NCI-H146 (cell line): ENCODE measurements at places on chromosomes 5 and 9.

DNA sequence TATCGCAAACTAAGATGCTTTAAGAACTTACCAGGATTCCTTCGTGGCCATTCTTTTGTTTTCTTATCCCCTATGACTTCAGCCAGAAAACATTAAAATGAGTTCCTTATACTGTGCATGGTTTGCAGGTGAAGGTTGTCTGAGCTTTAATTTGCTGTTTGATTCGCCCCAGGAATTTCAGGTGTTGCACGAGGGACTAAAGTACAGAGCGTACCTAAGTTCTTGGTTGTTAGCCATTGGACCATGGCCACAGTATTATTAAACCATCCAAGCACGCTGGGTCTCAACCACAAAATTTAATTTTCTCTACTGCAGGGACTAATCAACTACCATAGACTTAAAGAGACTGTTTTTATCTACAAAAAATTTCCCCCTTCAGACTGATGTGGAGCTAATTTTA, 208.4 kb upstream of the MPDZ start:
- DNase-seq = no peak

DNA sequence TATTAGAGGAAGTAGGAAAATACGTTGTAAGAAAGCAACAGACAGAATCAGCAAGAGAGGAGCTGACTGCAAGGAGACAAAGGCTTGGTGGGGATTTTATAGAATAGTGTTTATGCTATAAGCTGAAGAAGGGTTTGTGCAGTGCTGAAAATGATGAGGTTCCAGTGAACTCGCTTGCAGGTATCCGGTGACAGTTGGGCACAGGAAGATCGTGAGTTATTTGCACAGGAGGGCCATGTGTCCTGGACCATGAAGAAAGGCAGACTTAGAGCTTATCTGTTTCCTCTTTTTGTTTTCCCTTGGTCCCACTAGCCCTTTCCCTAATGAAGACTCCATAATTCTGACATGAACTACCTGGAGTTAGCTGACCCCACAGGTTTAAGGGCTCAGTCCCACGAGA, 61.4 kb downstream of the NXNL2 start:
- no peak for DNase-seq

DNA sequence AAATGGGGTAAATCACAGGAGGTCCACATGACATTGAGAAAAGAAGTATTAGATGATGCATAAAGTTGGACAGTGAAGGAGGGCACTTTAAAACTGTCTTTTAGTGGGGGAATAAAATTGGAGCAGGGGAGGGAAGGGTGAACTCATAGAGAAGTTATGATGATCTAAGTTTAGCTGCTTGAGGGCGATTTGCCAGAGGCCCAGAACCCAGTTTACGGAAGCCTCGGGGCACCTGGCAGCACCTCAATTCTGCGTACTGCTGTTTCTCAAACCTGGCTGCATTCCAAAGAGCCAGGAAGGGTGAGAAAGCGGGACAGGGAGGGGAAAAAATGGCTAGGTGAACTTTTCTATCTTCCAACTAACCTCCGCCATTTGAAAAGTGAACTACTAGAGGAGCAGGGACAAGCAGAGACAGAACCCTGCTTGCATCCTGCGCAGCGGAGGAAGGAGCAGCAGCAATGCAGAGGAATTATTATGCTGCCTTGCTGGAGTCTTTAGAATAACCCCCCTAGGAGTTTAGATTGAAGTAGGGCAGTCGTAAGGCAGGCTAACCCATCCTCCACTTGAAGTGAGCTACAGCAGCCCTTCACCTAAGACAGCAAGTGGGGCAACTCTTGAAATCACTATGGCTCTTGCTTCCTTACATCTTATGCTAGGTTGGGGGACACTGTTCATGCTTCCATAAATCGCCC, 316.8 kb downstream of the BRINP1 start:
- DNase-seq = no peak

DNA sequence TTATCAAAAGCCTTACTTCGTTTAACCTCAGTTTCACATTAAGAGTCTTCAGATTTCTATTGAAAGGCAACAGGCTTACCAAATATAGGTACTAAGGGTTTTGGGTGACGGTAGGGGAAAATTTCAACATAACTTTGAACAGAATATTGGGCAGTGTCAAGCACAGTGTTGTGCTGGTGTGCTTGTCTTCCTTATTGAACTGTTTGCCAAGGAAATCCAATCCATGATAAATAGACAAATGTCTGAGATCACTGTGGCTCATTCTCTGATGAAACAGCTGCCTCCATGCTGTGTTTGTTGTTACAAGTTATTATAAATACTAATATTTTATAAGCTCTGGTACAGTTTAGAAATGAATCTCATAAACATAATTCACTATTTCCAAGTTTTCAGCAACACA, 730.1 kb downstream of the NR2F1-AS1 start:
- peak; percentile 54 for DNase-seq

GRCh38 chr9:133888809-133889491, 103.2 kb downstream of the VAV2 start:
- no peak for DNase-seq

DNA sequence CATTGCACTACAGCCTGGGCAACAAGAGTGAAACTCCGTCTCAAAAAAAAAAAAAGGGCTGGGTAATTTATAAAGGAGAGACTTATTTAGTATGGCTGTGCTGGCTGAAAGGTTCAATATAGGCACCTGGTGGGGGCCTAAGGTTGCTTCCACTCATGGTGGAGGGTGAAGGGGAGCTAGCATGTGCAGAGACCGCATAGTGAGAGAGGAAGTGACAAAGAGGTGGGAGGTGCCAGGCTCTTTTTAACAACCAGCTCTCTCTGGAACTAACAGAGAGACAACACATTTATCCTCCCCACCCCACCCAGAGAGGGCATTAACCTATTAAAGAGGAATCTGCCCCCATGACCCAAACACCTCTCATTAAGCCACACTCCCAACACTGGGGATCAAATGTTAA, 28.9 kb upstream of the SERINC5 start:
- DNase-seq = no peak

GRCh38 chr5:137566118-137566541, 67.0 kb upstream of the SPOCK1 start:
- no peak for DNase-seq

DNA sequence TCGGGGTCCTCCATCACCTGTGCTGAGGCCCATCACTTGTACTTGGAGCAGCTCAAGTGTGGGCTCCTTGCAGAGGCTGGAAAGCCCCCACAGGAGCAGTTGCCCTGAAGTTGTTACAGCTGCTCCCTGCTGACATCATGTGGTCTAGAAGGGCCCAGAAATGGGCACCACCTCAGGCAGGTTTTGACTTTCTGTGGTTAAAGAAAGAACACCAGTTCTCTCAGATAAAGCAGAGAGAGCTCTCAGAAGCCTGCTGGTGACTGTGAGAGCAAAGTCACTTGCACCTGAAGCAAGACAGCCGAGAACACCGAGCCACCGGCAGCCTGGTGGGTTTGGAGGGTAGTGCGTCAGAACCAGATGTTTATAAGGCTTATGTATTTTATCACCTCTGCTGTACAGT, 70.4 kb downstream of the MVB12B start:
- no peak for DNase-seq

- DNase-seq = no peak
Measured at GRCh38 chr5:169006842-169007790, 293.8 kb downstream of the SLIT3 start.

DNA sequence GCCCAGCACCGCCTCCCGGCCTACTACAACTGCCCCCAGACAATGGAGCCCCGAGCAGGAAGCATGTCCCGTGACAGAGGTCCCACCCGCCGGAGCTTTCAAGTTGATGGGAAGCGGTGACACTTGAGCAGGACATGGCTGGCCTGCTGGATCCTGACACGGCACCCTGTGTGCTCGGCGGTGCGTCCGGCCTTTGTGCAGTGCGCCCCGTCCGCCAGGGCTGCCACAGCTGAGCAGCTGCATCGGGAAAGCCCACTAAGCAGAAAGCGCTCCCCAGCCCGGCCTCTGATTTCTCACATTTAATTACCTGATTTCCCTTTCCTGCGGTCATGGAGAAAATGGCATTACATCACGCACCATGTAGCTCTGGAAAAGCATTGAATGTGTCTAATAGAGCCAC, 611.9 kb downstream of the IRX1 start:
- DNase-seq = no peak

- no peak for DNase-seq
Measured at GRCh38 chr5:142363619-142363963, 38.8 kb upstream of the SPRY4 start.

DNA sequence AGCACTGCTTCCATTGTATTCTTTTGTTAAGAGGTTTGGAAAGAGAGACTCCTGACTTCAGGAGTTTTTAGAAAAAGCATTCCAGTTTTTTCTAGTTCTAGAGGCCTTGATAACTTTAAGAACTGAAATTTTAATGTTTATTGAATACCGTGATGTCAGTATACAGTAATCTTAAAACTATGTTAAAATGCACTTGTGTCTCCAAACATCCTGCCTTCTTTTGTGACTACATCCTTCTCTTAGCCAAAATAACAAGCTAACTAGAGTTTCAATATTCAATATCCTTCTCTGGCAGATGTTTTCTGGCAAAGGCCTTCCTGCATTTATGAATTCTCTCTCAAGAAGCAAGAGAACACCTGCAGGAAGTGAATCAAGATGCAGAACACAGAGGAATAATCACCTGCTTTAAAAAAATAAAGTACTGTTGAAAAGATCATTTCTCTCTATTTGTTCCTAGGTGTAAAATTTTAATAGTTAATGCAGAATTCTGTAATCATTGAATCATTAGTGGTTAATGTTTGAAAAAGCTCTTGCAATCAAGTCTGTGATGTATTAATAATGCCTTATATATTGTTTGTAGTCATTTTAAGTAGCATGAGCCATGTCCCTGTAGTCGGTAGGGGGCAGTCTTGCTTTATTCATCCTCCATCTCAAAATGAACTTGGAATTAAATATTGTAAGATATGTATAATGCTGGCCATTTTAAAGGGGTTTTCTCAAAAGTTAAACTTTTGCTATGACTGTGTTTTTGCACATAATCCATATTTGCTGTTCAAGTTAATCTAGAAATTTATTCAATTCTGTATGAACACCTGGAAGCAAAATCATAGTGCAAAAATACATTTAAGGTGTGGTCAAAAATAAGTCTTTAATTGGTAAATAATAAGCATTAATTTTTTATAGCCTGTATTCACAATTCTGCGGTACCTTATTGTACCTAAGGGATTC, 43.1 kb downstream of the NDFIP1 start:
- peak; percentile 39 for DNase-seq

GRCh38 chr5:173567548-173567947, 48.9 kb downstream of the BOD1 start:
- no peak for DNase-seq

GRCh38 chr9:29150606-29151005, 1577.3 kb upstream of the C9orf72 start:
- DNase-seq = no peak

- no peak for DNase-seq
Measured at GRCh38 chr9:95741631-95742030, 133.9 kb upstream of the ERCC6L2 start.

GRCh38 chr5:143214890-143215289, 188.6 kb downstream of the NR3C1 start:
- no peak for DNase-seq

- DNase-seq = no peak
Measured at GRCh38 chr9:131395157-131396098, 1.5 kb downstream of the PRRC2B start.

DNA sequence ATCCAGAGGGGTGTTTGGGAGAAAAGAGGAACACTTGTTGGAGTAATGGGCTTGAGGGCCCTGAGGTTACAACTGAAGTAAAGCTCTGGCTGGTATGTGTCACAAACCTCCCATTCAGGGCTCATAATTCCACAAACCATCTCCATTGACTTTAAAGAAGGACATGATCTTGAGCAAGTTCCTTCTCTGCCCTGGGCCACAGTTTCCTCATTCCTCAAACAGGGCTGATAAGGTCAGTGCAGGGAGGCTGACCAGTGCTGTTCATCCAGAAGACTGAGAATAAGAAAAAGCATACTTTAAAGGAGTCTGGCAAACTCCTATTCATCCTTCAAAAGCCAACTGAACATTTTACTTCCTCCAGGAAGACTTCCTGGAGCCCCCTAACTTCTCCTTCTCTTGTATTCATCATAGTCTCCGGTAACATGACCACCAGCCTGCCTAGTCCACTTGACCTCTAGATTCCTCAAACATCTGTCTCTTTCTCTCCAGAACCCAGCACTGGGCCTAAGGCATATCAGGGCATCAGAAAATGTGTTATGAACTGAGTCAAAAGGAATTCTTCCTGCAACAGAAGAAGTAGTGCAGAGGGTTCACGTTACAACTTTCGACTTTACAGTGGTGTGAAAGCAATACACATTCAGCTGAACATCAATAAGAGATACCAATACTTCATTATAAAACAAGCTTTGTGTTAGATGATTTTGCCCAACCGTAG, 20.7 kb upstream of the PTPN3 start:
- DNase-seq = no peak

- DNase-seq = no peak
Measured at GRCh38 chr5:62149879-62150278, 156.1 kb upstream of the KIF2A start.

GRCh38 chr5:671459-672328, 21.5 kb downstream of the TPPP start:
- peak; percentile 54 for DNase-seq

GRCh38 chr5:10374046-10375022, 20.8 kb downstream of the MARCHF6 start:
- no peak for DNase-seq

DNA sequence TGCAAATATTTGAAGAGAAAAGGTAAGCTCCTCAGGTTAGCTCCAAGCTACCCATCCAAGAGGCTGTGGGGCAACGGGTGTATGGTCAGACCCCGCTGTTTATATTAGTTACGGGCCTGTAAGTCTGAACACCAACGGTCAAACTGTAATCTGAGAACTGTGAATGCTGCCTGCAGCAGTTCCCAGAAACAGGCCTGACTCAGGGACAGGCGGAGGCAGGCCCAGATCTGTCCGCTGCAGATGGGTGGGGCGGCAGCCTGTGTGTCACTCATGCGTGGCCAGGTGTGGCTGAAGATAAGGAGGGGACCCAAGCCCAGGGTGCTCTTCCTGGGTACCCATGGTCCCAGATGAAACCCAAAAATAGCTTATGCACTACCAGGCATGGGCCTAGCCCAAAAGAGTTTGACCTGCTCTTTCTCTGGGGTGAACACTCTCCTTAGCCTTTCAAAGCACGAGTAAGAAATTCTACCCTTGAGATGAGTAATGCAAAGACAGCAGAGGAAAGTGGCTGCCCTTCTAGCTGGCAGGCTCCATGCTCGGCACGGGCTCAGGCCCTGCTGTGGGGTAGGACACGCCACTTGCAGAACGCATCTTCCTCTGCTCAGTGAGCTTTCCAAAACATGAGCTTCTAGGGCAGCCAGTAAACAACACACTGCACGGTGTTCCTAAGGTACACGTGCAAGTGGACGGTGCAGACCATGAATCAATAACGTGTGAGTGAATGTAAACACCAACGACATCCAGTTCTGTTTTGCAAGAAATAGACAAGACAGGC, 9.1 kb downstream of the UBAC1 start:
- DNase-seq = peak; percentile 75

- DNase-seq = peak; percentile 5
Measured at GRCh38 chr9:90180381-90180780, 462.2 kb downstream of the DIRAS2 start.
